NCI-H345 (cell line): ENCODE measurements at places on chromosomes 11 and 22.
A peak's percentile ranks its signal among the peaks of the same experiment; 100 is the strongest.

- no peak for DNase-seq
These were observed 60.1 kb downstream of the DCUN1D5 start for GRCh38 chr11:103031834-103032233.

DNA sequence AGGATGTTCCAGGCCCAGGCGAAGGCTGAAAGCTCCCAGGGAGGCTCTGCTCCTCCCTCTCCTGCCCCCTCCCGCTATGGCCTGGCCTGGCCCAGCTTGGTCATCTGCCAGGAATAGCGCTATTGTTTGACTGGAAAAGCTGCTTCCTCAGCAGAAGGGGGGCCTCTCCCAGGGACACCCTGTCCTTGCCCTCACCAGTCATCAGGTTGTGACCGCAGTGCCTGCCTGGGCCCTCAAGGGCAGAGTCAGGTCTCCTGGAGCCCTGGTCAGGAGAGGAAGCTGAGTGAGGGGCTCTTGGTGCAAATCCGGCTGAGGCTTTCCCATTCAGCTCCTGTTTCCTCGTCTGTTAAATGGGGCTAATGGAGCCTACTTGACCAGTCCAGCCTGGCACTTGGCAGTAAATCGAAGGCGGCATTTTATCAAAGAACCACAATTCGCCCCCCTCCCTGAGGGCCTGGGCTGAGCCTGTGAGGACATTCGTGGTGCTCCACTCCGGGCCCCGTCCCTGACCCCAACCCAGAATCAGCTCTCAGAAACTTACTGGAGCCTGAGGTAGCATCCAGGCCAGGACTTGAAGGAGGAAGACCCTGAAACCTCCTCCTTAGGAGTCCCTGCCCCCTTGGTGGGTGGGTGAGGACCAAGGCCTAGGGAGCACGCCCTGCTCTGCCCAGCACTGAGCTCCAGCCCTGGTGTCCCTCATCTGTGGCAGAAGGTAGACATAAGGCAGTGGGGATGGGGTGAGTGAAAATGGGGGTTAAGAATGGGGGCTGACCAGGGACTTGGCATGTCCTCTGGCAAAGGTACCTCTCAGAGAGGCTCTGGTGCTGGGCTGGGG, 2.0 kb upstream of the CASTOR1 start:
- DNase-seq, result peak; percentile 54

GRCh38 chr11:2665526-2666400, 34.0 kb downstream of the KCNQ1OT1 start:
- no peak for DNase-seq

DNA sequence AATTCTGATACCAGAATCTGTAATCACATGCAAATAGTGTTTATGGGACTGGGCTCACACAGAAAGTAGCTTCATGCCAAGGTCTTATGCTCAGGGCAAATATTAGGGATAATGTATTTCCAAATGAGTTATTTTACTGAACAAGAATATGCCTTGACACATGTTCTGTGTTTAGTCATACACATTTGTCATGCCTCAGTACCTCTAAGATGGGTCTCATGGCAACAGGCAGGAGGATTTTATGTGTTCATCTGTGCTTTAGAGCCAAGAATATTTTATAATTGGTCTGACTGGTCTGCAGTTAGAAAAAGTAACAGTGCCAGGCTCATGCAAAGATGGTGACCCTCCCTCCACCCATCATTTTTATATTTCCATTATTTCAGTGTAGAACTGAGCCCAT, 49.1 kb downstream of the JAM3 start:
- no peak for DNase-seq

DNA sequence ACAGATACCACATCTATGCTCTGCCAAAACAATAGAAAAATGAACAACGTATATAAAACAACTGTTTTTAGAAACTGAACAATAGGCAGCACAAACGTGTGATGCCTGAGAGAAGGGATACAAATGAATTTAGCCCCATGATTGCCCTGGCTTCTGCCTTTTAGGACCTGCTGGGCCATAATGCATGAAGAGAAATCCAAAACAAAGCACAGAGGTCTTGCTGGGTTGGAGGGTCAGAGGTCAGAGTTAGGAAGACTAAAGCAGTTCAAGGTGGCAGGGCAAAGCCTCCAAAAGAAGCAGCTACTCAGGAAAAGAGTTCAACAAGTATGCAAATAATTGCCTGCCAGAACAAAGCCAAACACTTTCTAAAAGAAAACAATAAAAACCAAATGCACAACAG, 138.5 kb downstream of the TTC28 start:
- DNase-seq, result no peak

- no peak for DNase-seq
These were observed 3.8 kb upstream of the ADORA2A start for GRCh38 chr22:24423519-24424000.

- DNase-seq, result no peak
These were observed 71.2 kb downstream of the PHF21A start for GRCh38 chr11:46050003-46050461.

- no peak for DNase-seq
These were observed 192.7 kb downstream of the C11orf91 start for GRCh38 chr11:33507967-33508366.

GRCh38 chr22:49807780-49808708, 19.6 kb downstream of the BRD1 start:
- DNase-seq, result no peak

- DNase-seq, result no peak
These were observed 7.1 kb downstream of the NRXN2 start for GRCh38 chr11:64715756-64716472.

GRCh38 chr11:95653680-95654079, 135.9 kb downstream of the FAM76B start:
- no peak for DNase-seq

GRCh38 chr11:126426106-126426505, 70.6 kb downstream of the ST3GAL4 start:
- DNase-seq, result no peak

DNA sequence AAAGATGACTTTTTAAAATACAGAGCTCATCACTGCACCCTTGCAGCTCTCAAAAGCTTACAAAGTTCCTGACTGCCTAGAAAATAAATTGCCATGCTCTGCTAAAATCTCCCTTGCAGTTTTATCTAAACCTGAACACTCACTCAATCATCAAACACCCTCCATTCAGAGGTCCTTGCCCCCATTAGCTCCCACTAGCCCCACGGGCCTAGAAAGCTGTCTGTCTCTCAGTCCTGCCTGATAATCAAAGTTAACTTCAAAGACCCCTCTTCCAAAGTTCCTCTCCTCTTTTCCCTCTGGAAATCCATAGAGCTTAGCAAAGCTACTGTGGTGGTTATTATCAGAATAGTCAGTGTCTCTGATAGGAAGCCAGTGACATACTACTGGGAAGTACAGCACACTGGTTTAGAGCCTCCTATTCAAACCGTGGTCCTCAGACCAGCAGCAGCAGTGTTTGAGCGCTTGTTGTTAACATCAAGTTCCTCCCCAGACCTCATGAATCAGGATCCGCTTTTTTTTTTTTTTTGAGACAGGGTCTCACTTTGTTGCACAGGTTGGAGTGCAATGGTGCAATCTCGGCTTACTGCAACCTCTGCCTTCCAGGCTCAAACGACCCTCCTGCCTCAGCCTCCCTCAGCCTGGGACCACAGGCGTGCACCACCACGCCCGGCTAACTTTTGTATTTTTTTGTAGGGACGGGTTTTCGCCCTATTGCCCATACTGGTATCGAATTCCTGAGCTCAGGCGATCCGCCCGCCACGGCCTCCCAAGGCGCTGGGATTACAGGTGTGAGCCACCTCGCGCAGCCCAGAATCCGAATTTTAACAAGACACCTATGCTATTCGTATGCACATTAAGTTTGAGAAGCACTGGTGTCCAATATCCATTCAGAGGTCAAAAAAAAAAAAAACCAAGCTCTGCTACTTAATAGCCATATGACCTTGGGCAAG, 1.2 kb downstream of the NDUFC2 start:
- no peak for DNase-seq

DNA sequence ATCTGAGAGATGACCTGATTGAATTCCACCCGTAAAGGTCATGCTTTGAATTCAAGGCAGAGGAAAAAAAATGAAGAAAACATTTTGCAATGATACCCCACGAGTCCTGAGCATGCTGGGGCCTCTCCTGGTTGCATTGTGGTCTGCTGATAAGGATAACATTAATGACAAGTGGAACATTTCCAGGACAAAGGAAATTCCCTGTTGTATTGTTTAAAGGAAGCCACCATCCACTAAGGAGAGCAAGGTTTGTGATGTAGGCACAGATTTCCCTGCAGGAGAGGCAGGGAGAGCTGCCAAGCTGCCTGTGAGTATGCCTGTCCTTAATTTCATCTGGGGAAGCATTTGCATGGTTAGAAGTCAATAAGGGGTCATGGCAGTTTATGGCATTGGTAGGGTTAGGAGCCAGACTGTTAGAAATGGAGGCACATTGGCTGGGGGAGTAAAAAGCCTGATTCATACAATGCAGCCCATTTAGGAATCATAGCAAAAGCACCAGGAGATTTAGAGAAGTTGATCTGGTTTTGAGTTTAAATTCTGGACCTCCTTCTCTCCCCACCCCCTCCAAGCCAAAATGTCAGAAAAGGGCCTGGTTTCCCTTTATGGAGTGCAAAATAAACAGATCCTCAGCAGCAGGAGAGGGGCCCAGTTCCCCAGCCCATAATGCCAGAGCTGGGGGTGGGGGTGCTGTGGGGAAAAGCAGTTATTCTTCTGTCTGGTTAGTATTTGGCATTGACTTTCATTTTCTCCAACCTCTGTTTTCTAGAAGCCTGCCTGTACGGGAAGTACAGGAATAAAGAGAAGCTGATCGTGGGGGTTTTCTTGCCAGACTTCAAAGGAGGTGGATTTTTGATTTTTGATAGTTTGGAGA, 22.1 kb downstream of the FLI1 start:
- no peak for DNase-seq

DNA sequence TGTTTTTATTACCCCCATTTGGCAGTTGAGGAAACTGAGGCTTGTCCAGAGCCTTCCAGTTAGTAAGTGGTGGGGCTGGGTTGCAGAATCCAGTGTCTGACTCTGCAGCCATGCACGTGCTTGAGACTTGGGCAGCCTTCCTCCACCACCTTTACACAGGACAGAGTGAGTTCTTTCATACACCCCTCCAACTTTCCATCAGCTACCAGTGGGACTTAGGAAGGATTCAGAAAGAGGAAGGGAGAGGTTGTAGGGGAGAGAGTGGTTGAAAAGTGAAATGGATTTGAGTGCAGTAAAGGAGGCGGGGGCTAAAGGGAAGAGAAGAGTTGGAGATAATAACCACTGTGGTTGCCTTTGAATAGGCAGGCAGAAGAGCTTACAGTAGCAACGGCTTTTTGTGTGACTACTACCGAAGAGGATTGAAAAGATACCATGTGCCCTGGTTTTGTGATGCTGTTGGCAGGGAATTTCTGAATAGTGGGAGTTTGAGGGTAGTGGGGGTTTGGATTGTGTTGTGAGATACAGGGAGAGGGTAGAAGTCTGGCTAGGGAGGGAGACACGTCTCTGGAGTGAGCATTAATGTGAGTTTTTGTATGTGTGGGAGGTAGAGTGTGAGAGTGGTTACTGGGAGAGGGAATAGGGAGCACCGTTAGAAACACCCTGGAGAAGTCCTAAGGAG, 1.7 kb downstream of the UVRAG start:
- no peak for DNase-seq

DNA sequence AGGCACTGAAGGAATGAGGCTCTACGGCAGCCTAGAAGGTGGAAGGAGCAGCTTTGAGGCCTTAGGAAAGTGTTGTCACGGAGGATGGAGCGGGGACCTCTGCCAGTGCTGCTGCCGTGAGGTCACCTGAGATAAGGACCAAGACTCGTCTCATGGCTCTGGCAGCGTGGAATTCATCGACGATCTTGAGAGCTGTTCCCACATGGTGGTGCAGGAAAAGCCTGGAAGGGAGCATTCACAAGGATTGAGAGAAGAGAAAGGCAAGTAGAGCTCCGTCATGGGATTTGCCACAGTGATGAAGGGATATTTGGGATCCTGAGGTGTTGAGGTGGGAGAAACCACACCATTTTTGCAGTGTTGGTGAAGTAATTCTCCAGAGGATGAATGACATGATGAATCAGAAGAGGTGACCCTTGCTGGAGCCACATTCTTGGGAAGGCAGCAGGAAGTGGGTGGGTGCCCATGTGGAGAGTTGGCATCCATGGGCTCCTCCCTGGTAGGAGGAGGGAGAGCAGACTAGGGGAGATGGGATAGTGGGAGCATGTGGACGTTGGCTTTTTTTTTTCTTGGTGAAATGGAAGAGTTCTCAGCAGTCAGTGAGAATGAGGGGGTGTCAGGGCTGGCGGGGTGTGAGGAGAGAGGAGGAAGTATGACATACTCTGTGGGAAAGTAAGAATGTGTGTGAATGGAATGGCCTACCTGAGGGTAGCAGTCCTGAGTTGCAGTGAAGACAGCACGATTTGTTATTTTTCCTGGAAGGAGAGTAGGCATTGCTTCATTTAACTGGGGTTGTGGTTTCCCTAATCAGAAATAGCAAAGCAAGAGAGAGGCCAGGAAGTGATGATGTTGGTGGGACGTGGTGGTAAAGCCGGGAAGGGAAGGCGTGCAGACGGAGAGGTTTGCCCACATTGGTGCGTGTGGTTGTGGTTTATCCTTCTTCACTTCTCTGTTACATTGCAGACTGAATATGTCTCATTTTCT, 11.1 kb downstream of the PPP6R3 start:
- DNase-seq, result no peak
